Skeletal muscle tissue (tissue), 5 donors: ENCODE measurements at places on chromosomes 3 and 15. TPM values are rescaled to one million over a fixed set of nuclear protein-coding genes. Genes with fewer than 3 reads are reported as not detected.

SNRPN gene
- total RNA-seq, result 150 TPM

SLC12A8 gene
- total RNA-seq, result 1.0 TPM

PROK2 gene
- total RNA-seq, result 0.52 TPM

PPM1L gene
- 14.1 TPM for total RNA-seq

NR2E3 gene
- total RNA-seq, result 1.0 TPM

SETMAR gene
- 12.5 TPM for total RNA-seq

SYNM gene
- total RNA-seq, result 53.2 TPM

IP6K2 gene
- total RNA-seq, result 33.9 TPM

FBXW12 gene
- 0.52 TPM for total RNA-seq
